Stimulated activated CD8-positive, alpha-beta memory T cell treated with anti-CD3 and anti-CD28 coated beads, Interleukin-4, amount 100 ng/mL, for 4 hours (primary cell): ENCODE measurements at places on chromosomes 5 and 9.
A peak's percentile ranks its signal among the peaks of the same experiment; 100 is the strongest.

GRCh38 chr9:15469406-15469805 is 41.4 kb downstream of the PSIP1 start:
- DNase-seq = no peak

DNA sequence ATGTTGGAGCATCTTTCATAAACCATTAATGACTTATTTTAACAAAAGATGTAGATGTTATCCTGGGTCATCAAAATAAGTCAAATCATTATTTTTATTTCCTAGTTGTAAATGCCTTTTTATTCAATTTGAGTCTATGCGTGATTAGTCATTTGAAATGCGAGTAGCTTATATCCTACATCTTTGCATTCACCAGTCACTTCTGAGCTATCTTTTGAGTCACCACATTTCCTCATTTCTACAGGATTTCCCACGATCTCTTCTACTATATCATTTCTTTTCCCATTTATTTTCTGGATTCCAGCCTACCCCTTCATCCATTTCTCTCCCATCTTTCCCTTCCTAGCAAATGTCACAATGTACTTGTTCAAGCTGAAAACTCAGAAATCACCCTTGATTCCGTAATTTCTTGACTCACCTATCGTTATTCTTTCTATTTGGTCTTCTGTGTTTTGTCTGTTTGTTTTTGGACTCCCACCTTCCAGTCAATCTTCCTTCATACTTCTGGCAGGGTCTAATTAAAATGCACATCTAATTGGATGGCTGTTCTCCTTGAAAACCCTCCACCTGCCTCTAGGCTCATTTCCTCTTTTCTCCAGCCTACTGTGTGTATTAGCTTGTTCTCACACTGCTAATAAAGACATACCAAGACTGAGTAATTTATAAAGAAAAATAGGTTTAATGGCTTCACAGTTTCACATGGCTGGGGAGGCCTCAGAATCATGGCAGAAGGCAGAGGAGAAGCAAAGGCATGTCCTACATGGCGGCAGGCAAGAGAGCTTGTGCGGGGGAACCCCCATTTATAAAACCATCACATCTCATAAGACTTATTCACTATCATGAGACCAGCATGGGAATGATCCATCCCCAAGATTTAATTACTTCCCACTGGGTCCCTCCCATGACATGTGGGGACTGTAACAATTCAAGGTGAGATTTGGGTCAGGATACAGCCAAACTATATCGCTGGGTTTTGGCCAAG is 112.4 kb downstream of the MEF2C start:
- no peak for DNase-seq

DNA sequence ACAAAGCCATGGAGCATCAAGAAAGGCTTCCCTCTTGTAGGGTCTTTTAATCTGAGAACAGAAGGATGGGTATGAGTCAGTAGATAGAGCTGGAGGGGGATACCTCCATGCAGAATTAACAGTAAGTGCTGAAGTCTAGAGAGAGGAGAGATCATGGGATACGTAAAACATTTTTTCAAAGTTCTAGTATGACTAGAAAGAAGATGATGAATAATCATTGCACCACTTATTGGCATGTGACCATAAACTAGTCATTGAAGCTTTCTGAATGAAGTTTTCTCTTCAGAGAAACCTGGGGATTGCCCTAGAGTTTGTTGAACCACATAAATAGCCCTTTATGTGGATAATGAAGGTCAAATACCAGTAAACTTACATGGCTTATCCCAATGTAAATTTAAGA is 48.6 kb upstream of the PTPRD start:
- no peak for DNase-seq

DNA sequence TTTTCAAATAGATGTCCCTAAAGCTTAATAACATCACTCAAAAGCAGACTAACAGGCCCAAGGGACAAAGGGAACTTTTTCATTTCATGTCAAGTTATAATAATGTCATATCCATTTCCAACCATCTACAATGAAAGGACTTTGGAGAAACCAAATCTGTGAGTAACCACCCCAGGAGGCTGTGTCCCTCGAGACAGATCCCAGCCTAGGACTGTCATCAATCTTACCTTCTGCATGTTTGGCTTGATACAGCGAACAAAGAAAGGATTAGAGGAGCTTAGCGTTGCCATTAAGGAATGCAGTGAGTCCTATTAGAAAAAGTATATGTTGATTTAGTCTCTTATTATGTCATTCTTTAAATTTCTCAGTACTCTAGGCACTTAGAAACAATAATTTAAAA is 137.8 kb upstream of the RETREG1 start:
- DNase-seq = no peak

GRCh38 chr5:134226441-134227192 is 744 bp upstream of the PPP2CA start:
- peak; percentile 58 for DNase-seq

- DNase-seq = no peak
These were observed 3.7 kb downstream of the ROPN1L start for GRCh38 chr5:10445352-10445751.

DNA sequence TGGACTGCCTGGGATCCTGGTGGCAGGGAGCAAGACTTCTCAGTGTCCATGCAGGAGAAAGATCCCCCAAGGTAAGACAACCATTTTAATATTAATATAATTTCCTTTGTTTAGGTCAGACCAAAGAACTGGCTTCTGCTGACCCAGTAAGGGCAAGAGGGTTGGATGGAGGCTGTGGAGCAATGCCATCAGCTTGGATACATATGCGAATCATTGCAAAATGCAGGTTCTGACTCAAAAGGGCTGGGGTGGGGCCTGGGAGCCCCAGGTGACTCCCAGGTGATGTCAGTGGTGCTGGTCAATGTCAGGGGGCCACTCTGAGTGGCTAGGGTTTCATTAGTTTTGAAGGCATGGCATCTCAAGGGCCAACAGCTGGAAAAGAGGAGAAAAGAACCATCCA is 88.9 kb upstream of the PANK3 start:
- DNase-seq = no peak

DNA sequence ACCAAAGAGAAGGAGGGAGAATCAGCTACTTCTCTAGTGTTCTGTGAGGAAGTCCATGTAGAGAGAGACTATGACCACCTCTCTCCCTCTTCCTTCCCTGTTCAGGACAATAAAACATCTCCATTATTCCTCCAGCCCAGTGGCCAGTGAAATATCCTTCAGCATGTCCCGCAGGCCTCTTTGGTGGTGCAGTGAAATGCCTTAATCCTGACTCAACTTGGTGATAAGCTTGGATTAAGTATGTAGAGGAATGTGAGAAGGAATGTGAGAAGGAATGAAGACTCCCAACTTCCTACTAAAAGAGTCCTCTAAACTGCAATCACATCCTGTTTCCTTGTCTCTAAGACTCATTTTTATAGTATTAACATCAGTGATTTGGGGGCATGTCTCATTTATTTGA is 167.3 kb downstream of the TRPM3 start:
- no peak for DNase-seq

DNA sequence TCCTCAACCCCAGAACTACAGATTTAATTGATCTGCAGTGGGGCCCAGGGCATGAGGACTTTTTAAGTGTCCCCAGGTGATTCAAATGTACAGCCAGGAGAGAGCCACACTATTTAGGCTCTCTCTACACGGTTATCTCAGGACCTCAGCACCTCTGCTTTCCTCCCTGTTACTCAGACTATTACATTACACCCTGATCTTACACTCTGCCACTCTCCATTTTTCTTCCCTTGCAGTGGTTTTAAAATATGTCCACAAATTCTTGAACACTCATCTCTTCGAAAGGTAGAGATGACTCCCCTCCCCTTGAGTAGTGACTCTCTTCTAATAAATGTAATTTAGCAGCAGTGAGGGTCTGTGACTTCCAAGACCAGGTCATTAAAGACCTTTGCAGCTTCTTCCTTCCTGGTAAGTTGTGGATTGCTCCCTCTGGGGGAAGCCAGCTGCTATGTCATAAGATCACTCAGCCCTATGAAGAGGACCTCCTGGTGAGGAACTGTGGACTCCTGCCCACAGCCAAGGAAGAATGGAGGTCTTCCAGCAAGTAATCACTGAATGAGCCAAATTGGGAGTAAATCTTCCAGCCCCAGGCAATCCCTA is 87.5 kb upstream of the SSBP2 start:
- DNase-seq = no peak

DNA sequence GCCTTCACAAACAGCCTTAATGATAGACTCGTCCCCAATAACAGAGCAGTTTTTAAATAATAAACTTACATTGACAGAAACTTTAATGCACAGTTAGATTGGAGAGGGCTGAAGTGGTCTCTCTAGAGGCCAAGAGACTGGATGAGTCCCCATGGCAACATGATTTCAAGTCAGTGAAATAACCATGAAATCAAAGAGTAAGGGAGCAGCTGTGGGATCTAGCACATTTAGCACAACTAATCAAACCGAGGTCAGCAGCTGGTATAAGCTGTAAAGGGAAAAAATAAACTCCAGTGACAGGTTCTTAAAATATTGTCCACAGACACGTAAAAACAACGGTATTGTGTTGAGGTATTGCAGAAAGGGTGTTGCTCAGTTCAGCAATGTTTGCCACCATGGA is 916.6 kb downstream of the DNAH5 start:
- DNase-seq = no peak

GRCh38 chr9:135485832-135486231 is 6.2 kb downstream of the PPP1R26 start:
- no peak for DNase-seq

- no peak for DNase-seq
These were observed 13.0 kb downstream of the TNC start for GRCh38 chr9:115104908-115105307.
